ENCODE measurements at places on chromosomes 13 and 19. TPM values are rescaled to one million over a fixed set of nuclear protein-coding genes. Genes with fewer than 3 reads are reported as not detected.

The CCDC9 gene
- 34.7 TPM for total RNA-seq

The ZNF723 gene
- total RNA-seq, result not detected

The ALG11 gene
- total RNA-seq, result 28.7 TPM

The PSG11 gene
- not detected for total RNA-seq

The PSG2 gene
- total RNA-seq, result not detected

The ZNF677 gene
- 1.7 TPM for total RNA-seq

The MARK4 gene
- total RNA-seq, result 20.4 TPM

The RNASEH2B gene
- 127 TPM for total RNA-seq

The PLIN5 gene
- total RNA-seq, result not detected

The FAM83E gene
- total RNA-seq, result 3.8 TPM

The IPO5 gene
- 146 TPM for total RNA-seq

The NLRP7 gene
- total RNA-seq, result not detected

The SKA3 gene
- 39.4 TPM for total RNA-seq

The GRIN2D gene
- 0.09 TPM for total RNA-seq

The IL12RB1 gene
- total RNA-seq, result 93.4 TPM

The LMO7 gene
- 13.5 TPM for total RNA-seq

The KLK6 gene
- not detected for total RNA-seq

The ACER1 gene
- 0.18 TPM for total RNA-seq

The ANKRD27 gene
- 35.6 TPM for total RNA-seq

The MAP4K1 gene
- total RNA-seq, result 284 TPM

The ERICH6B gene
- total RNA-seq, result not detected

The FOXO1 gene
- 31.5 TPM for total RNA-seq

The FUT2 gene
- not detected for total RNA-seq

The MAU2 gene
- total RNA-seq, result 77.7 TPM

The CYP2F1 gene
- not detected for total RNA-seq

The ZNF486 gene
- total RNA-seq, result 4.5 TPM

The ARHGEF7 gene
- total RNA-seq, result 61.8 TPM

The PLVAP gene
- not detected for total RNA-seq

The FCER2 gene
- not detected for total RNA-seq

The PSG1 gene
- not detected for total RNA-seq

The TMEM190 gene
- total RNA-seq, result not detected

The IZUMO1 gene
- not detected for total RNA-seq

The MUC16 gene
- total RNA-seq, result not detected

The KLK3 gene
- total RNA-seq, result not detected

The KLF1 gene
- 0.11 TPM for total RNA-seq

The SERPINE3 gene
- not detected for total RNA-seq

The GGN gene
- 0.11 TPM for total RNA-seq

The CDX2 gene
- not detected for total RNA-seq

The CGB2 gene
- total RNA-seq, result not detected

The VSIG10L gene
- total RNA-seq, result 2.4 TPM

Data from T-helper 2 cell treated with Interferon-gamma antibody and Interleukin-4, amounts not matched to agents 100 ng/mL and 5 ng/mL, for 36 hours (primary cell).